ENCODE measurements at places on chromosomes 5 and 9. TPM values are rescaled to one million over a fixed set of nuclear protein-coding genes. Genes with fewer than 3 reads are reported as not detected.

The CDH12 gene
- total RNA-seq, result 3.5 TPM

The CMBL gene
- 17.2 TPM for total RNA-seq

The C5orf34 gene
- total RNA-seq, result 9.7 TPM

The GPRIN1 gene
- total RNA-seq, result 1.3 TPM

GRCh38 chr5:102815540-102816332 is 60.6 kb downstream of the PAM start:
- no peak for DNase-seq

- DNase-seq, result no peak
Measured at GRCh38 chr9:97705354-97705950, 8.3 kb upstream of the XPA start.

DNA sequence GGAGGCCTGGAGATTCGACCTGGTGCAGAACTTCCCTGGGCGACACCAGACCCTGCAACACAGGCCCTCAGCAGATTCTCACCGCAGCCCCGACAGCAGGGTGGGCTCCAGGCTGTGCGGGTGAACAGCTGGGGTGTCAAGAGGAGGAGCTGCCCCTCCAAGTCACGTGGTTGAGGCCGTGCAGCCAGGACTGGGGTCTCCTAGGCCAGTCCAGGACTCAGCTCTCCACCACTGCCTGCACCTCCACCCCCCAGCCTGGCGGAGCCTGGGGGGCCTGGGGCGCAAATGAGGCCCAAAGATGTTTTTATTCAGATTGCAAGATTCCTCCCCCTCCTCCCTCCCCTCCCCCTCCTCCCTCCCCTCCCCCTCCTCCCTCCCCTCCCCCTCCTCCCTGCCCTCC is 9.2 kb upstream of the AGPAT2 start:
- DNase-seq, result no peak
